Skin of body (tissue), 3 donors: ENCODE measurements at places on chromosomes 4 and X. TPM values are rescaled to one million over a fixed set of nuclear protein-coding genes. Genes with fewer than 3 reads are reported as not detected.

- no peak for DNase-seq
Measured at GRCh38 chrX:35040871-35041270, 98.3 kb downstream of the FAM47B start.

- DNase-seq = no peak
Measured at GRCh38 chrX:77502951-77503525, 55.8 kb downstream of the FGF16 start.

- DNase-seq = no peak
Measured at GRCh38 chr4:117845270-117845669, 189.0 kb upstream of the NDST3 start.

ADAMTS3 gene
- total RNA-seq = 2.4 TPM
